Frontal cortex (tissue), 4 donors: ENCODE measurements at places on chromosomes 3 and 15.

DNA sequence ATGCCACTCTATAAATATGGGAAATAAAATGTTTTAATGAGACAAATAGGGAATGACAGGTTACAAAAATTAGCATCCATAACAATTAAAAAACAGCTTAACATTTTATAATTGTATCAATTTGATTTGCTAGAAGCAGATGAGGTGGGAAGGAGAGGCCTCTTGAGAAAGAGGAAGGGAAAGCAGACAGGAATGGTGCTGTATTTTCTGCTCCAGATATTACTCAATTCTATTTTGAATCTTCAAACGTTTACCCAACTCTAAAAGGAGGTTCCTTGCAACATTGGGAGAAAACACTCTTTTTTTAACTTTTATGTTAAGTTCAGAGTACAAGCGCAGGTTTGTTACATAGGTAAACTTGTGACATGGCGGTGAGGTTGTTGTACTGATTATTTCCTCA lies 44.9 kb upstream of the ALDH1A3 start:
- DNase-seq, result no peak

GRCh38 chr3:12143949-12144504 lies 14.7 kb downstream of the TIMP4 start:
- peak; percentile 43 for DNase-seq

GRCh38 chr3:105844704-105845103 lies 24.1 kb downstream of the CBLB start:
- DNase-seq, result no peak

DNA sequence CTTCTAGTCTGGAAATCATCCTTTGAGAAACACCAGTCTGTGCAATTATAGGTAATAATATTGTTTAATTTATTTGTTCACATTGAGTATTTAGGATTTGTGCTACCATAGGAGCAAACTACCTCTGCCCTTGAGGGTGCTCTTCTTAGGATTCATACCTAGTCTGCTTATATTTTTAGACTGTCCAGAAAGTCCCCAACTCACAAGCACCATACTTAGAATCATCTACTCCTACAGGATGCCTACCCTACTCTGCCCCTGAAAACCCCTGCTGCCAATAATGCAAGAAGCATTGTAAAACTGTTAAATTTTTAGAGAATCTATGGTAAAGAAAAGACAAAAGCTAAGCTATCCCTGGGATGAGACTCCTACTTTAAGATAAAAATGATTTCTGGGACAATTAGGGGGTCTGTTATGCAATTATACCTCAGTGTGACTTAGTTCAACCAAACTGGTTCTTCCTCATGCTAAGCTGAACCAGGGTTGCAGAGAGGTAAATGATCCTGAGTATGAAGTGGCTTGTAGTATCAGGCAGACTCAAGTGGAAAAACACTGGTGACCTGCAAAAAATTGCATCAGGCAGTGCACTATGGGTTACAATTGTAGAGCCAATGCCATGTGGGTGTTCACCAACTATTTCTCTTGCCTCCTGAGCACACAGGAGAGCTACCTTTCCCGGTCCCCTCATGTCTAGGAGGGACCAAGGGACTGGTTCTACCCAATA lies 133.3 kb downstream of the TNIK start:
- DNase-seq, result no peak

- no peak for DNase-seq
Observed at GRCh38 chr3:126746395-126747177, 42.5 kb downstream of the CHCHD6 start.

DNA sequence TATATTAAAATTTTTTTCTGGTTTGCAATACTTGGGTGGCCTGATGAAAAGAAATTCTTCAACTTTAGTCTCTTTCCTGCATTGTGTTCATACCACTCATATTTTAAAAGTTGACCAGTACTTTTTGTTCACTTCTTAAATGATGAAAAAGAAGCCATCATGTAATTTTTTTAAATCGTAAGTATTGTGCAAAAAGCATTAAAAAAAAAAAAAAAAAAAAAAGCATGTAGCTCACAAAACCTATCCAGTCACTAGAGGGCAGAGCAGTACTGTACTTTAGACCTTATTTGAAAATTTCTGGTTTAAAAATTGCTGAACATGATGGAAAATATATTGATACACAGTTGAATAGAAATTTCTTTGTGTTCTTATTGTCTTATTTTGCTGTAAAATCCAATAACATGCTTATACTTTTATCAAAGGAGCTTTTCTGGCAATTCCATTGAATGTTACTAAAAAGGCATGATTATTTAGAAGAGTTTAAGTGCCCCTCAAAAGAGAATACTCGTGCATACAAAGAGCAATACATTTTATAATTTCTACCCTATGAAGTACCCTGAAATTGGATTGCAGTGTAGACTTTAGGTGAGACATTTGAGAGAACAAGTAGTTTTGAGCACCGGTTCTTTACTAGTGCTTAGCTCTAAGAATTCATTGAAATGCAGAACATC lies 137.7 kb downstream of the BBX start:
- DNase-seq, result no peak

DNA sequence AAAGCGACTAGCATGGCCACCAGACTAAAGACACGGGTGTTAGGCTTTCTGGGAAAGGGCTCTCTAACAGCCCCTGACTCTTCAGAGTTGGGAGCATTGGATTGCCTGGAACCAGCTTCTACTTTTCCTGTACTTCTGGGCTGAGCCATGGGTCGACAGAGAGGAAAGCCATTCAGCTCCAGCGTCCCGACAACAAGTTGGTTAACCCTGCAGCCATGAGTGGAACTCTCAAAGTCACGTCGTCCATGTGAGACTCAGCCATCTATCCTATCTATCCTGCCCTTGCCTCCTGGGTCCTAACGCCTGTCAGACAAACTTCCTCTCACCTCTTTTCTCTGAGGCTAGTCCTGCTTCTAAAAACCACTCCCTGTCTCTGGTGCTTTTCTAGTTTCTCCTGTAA lies 32.6 kb upstream of the TBC1D5 start:
- DNase-seq, result no peak

- no peak for DNase-seq
Observed at GRCh38 chr15:42734076-42734672, 2.8 kb downstream of the CDAN1 start.

DNA sequence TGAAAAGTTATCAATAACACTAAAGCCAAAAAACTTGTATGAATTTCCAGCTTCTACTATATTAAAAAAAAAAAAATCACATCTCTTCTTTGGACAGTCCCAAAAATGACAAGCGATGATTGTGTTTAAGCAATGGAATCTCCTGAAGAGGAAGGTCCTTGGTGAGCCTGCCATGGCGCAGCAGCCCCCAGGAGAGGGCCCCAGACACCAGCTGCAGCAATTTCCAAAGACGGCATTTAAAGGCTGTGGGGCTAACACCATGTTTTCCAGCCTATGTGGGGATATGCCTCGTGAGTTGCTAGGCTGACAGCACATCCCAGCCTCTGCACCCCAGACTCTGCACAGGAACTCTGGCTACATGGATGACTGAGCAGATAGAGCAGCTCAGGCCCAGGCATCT lies 14.7 kb downstream of the SKIC8 start:
- no peak for DNase-seq

DNA sequence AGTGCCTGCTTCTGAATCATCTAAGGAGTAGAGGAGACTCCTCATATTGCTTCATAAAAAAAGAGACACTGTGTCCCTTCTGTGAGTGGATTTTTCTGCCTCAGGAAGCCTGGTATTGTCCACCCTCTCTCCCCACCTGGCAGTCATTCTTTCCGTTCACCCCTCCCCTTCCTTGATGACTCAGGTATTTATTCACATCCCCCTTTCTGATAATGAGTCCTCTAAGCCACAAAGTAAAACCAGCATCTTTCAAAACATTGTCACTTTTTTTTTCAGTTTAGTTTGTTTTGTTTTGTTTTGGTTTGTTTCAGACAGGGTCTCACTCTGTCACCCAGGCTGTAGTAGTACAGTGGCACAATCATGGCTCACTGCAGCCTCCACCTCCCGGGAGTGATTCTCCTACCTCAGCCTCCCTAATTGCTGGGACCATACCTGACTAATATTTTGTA lies 65.2 kb upstream of the UBE2E1 start:
- no peak for DNase-seq

DNA sequence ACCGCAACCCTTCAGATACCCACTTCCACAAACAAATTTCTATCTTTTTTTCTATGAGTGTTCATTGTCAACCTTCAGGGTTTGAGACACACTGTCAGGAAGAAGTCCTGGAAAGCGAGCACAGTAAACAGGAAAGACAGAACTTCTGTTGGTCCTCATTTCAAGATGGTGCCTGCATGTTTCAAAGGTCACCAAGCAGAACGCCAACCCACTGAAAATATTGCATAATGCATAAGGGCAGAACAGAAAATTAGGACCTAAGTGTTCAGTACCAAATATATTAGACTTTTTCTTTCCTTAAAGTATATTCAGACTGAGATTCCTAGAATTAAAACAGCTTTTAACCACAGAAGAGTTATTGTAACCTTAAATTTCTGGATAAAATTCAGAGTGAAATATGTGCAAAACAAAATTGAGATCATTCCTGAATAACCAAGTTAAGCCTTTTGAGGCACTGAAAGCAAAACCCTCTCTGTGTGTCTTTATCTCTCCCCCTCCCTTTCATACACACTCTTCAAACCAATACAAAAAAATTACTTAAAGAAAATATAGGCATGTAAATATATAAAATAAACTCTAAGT lies 387.8 kb upstream of the THBS1 start:
- no peak for DNase-seq

DNA sequence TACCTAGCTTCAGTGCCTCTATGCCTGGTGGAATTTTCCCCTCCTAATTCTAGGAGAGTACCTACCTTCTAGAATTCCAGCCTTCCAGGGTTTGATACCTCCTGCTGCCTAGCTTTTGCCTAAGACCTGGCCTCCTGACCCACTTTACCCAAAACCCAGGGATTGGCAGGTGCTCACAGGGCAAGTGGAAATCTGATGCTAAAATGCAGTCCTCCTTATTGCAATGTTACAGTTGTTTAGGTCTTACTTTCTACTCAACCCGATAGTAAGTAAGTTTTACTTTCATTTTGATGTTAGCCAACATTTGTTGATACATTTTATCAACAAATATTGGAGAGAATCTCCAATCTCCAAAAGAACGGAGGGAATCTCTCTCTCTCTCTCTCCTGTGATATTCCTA lies 275.9 kb downstream of the DOCK3 start:
- no peak for DNase-seq

- no peak for DNase-seq
Observed at GRCh38 chr3:141178551-141178950, 53.1 kb upstream of the PXYLP1 start.

GRCh38 chr15:90320062-90320884 lies 31.8 kb upstream of the ZNF774 start:
- DNase-seq, result peak; percentile 54

- no peak for DNase-seq
Observed at GRCh38 chr3:100776746-100777145, 67.5 kb downstream of the TFG start.

DNA sequence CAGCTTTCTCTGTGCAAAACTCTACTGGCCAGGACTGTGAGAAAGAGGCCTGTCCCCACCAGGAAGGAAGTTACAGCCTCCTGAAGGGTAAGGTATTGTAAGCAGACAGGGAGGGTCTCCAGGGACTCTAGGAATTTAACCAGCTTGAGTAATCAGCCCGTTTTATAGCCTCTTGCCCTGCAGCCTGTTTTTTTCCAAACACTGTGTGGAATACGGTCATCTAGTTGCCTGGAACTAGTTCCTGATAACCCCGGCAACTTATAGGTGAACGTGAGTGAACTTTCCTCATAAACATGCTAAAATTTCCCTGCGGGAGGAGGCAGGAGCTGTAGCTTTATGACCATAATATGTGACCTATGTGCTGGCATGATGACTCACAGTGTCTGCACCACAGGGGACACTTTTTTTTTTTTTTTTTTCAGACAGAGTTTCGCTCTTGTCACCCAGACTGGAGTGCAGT lies 60.1 kb upstream of the DAZL start:
- DNase-seq, result no peak

DNA sequence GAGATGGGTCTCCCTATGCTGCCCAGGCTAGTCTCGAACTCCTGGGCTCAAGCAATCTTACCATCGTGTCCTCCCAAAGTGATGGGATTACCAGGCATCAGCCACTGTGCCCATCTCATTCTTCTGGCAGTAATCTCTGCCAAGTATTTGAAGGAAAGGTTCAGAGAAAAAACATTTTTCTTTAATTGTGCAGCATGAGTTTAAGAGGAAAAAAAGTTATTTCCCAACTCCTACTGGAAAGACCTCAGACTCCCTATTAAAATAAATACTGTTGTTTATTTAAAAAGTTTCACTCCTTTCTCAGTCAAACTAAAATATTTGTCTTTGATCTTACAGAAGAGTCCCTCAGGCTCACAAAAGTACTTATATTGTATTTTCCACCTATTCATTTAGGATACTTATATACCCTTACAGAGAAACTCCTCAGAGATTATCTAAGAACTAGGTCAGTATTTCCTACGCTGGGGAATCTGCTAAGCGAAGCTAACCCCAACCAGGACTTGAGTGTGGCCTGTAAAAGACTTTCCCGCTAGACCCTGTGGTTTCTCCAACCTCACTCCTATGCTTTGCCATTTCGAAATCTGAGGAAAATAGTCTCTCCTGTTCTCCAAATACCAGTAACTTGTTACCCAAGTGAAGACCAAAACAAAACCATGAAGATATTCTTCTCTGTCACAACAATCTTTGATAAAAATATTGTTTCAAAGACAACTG lies 28.7 kb downstream of the WWTR1 start:
- no peak for DNase-seq

GRCh38 chr3:101854608-101855304 lies 5.4 kb downstream of the NFKBIZ start:
- no peak for DNase-seq

- DNase-seq, result no peak
Observed at GRCh38 chr3:10198761-10199649, 34.3 kb downstream of the IRAK2 start.

GRCh38 chr15:54687628-54688027 lies 509.1 kb downstream of the RSL24D1 start:
- DNase-seq, result no peak

DNA sequence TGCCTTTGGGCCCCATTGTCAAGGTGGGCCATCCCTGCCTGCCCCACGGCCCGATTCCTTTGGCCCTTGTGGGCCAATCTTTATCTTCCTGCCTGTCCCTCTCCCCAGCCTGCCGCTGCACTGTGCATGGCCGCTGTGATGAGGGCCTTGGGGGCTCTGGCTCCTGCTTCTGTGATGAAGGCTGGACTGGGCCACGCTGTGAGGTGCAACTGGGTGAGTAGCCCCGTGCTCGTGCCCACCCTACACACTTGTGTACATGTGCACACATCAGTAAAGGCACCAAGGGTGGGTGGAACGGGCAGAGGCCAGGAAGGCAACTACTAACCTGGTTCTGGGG lies 12.2 kb downstream of the NT5DC2 start:
- DNase-seq, result no peak

- DNase-seq, result peak; percentile 67
Observed at GRCh38 chr15:25437777-25438600, 835 bp downstream of the UBE3A start.

DNA sequence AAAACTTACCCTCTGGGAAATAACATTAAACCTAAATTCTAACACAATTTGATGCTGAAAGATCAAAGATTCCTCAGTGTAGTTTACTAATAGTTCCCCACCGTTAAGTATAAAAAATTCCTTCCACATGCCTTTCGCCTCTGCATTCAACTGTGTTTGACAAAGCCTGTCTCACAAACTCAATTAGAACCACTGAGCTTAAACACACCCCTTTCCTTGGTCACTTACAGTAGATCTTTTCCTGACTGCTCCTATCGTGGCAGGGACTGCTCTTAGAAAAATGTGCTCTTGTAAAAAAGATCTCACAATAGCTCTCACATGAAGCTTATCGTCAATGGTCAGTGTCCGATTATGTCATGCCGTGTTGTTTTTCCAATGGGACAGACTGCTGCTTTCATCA lies 8.9 kb upstream of the KBTBD8 start:
- no peak for DNase-seq

- DNase-seq, result no peak
Observed at GRCh38 chr15:78324144-78324543, 16.0 kb upstream of the CRABP1 start.

GRCh38 chr3:137148406-137148805 lies 190.6 kb downstream of the IL20RB start:
- DNase-seq, result no peak
